ENCODE measurements at places on chromosomes 12 and 14.

DNA sequence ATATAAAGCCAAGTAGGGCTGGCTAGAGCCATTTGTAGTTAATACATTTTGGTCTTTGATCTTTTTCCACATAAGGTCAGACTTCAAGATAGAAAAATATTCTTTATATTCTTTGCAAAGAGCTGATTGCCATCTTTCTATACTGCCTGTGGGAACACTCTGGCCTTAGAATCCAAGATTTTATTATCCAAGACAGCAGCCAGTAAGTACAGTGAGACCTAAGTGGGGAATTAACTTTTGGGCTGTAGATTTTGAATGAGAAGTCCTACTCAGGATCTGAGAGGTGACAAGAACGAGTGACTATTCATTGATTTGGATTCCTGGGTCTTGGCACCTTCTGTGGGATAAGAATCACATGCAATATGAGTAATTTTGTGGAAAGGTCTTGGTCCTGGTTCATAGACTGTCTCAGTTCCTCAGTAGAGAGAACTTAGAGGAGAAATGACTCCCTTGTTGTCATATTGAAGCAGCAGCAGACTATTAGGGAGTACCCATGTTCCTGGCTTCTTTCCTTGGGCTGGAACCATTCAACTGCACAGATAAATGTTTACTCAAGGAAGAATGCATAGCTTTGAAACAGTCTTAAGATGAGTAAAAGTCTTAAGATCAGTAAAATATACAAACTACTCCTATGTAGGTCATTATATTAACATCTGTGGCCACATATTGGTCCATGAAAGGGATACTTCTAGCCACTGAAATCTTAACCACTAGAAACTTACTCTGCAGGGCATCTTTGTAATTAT lies 353.8 kb downstream of the RAD51B start:
- no peak for DNase-seq

DNA sequence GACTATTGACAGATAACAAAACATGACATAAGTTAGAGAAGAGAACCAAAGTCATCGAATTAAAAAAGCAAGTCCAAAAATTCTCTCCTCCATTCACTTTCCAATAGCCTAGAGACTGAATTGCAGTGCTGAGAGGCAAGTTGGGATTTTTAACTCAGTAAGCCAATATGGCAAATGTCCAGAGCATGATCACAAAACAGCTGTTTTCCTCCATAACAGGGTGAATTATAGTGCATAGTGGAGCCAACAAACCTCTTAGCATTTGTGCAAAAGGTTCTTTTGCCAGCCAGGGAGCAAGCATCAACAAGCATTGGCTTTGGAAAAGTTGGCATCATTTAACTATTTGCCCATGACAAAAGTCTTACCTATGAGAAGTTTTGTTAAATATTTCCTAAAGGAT lies 458.8 kb upstream of the NOVA1 start:
- DNase-seq, result no peak

DNA sequence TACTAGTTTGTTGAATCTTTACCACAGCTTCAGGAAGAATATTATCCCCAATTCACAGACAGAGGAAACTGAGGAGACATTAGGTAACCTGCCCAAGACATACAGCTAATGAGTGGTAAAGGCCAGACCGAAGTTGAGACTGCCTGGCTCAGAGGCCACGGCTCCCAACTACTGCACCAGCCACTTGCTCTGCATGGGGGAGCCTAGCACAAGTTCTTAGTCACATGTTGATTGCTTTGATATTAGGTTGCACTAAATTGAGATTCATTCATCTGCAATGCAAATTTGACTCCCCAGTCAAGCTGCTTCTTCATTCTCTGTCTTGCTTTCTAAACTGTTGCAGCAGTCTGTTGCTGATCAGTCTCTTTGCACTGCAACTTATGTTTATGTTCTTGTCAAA lies 25.9 kb upstream of the POLR3B start:
- DNase-seq, result no peak

GRCh38 chr12:121120323-121120722 lies 12.4 kb upstream of the P2RX7 start:
- no peak for DNase-seq

- no peak for DNase-seq
Measured at GRCh38 chr12:3249081-3249800, 172.1 kb downstream of the TSPAN9 start.

- no peak for DNase-seq
Measured at GRCh38 chr12:47415054-47415453, 290.8 kb downstream of the RPAP3 start.

DNA sequence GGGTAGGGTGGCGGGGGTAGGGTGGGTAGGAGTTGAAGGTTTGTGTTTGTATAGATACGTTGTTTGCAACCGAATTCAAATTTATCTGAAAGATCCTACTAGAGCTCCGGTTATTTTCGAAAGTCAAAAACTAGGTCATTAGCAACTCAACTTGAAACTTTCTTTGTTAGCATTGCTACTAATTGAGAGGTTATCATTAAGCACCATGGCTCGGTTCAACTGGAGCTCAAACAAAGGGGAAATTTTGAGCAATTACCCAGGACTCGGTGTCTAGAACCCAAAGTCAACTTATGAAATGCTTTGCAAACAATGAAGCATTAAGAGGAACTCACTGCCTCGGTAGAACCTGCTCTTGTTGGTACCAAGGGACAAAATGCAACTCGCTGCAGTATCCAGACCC lies 207.7 kb downstream of the BCAT1 start:
- no peak for DNase-seq

GRCh38 chr12:48934312-48934706 lies 9.0 kb upstream of the FKBP11 start:
- no peak for DNase-seq

DNA sequence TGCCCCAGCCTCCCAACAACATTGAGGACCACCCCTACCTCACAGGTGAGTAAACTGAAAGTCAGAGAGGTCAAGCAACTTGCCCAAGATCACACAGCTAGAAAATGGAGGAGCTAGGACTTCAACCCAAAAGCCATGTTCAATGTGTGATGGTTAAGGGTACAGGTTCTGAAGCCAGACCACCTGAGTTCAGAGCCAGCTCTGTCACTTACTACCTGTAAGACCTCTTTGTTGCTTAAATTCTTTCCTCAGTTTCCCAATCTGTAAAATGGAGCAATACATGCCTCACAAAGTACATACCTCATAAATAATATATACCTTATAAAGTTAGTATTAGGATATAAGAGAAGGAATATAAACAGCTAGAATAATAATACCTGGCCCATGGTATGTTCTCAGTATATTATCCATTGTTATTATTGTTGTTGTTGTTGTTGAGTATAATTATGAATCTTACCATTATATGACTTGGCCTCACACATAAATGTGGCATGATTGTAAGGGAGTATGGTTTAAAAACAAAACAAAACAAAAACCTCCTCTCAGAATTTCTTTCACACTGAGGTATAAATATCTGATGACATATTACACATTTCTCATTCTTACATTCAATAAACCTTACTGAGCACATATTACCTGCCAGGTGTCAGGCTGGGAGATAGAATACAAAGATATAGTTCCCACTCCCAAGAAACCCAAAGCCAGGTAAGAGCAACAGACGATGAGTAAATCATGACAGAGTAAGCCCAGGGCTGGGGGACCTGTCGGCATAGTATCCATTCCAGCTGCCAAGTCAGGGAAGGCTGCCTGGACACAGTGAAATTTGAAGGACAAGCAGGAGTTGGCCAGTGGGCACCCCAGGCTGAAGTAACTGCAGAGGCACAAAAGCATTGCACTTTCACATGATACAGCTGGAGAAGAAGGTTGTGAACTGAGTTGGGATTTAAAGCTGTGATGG lies 19.6 kb downstream of the CMKLR1 start:
- DNase-seq, result no peak

GRCh38 chr12:1816730-1817348 lies 3.5 kb upstream of the LRTM2 start:
- no peak for DNase-seq

DNA sequence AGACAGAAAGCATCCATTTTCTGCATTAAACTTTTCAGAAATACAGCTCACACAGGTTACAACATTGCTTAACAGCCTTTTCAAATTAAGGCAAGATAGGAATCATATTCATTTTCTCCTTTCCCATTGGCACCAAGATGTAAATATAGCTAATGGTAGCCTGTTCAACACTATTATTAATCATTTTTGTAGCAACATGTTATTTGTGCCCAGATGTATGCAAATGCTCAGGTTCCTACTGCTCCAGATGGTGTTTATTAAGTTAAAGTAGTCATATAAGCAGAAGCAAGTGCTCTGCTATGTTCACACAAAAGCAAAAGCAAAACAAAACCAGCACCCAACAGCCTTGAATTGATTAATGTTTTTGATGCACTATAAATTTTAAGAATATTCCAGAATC lies 1110.6 kb downstream of the SLC6A15 start:
- no peak for DNase-seq

- no peak for DNase-seq
Measured at GRCh38 chr12:124520265-124520701, 47.1 kb downstream of the NCOR2 start.

DNA sequence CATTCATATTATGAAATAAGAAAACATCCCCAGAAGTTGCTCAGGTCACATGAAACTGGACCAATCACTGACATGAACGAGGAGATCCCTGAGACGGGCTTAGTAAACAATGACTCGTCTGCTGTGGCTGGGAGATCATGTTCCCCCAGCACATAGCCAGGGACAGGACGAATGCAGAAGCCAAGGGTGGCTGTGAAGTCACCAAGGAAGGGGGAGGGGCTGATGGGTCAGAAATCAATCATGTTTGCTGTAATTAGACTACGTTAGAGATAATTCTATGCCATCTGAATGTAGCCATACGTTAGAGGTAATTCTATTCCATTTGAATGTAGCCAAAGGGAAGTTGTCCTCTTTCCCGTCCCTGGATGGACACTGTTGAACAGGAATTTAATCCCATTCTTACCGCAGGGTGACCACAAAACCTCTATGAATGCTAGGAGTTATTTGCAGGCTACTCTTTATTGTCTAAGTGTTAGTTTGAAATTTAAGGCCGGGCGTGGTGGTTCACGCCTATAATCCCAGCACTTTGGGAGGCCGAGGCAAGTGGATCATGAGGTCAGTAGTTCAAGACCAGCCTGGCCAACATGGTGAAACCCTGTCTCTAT lies 332.9 kb downstream of the TMEM132D start:
- DNase-seq, result no peak

DNA sequence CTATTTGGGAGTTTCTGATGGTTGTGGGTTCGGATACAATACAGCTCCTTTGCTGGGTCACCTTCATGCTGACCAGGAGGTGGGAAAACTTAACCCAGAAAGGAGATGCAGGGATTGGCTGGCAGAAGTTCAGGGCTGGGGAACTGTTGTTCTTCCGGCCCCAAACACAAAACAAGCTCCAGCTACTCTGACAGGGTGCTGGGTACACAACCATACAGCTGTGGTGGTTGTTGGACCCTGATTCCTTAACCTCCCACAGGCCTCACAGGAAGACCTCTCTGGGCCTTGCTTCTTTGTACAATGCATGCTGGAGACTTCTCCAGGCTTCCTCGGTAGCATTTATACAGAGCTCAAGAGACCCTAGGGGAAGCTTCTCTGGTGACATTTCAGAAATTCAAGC lies 47.6 kb downstream of the CPM start:
- no peak for DNase-seq

GRCh38 chr14:29236848-29237247 lies 470.3 kb downstream of the FOXG1 start:
- DNase-seq, result no peak

- no peak for DNase-seq
Measured at GRCh38 chr12:59763835-59764234, 168.0 kb downstream of the SLC16A7 start.

- no peak for DNase-seq
Measured at GRCh38 chr14:36520601-36521525, 831 bp upstream of the NKX2-1 start.

Data from stimulated activated CD4-positive, alpha-beta T cell treated with anti-CD3 and anti-CD28 coated beads, Interleukin-1b, Interleukin-23, amount 100 ng/mL, for 4 hours (primary cell).